ENCODE measurements at places on chromosomes 5 and 9.

DNA sequence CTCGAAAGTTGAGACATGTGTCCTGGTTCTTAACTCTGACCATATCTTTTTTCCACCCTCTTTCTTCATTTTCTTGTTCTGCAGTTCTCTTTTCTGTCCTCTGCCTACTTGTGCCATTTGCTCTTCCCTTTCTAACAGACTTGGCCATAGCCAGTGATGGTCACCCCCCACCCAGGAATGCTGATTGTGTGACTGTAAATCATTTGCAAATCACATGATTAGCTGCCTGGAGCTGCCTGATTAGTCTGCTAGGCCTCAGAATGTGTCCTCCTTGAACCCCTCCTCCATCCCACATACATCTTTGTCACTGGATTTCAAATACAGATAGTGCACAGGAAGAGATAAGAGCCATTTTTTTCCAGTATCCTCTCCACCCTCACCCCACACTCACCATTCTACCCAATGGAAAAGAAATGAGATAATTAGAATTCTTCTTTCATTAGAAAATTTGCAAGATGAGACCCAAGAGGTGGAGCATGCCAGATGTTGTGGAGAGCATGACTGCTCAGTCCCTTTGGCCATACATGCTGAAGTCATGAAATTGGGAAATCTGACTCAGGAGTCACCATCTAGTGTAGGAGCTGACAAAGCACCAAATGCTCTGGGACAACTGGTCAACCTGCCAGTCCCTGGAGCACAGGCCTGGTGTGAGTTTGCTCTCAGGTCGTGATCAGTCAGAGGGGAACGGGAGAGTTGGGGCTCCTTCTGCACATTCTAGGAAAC lies 538.2 kb downstream of the CCDC171 start:
- DNase-seq: peak; percentile 28

DNA sequence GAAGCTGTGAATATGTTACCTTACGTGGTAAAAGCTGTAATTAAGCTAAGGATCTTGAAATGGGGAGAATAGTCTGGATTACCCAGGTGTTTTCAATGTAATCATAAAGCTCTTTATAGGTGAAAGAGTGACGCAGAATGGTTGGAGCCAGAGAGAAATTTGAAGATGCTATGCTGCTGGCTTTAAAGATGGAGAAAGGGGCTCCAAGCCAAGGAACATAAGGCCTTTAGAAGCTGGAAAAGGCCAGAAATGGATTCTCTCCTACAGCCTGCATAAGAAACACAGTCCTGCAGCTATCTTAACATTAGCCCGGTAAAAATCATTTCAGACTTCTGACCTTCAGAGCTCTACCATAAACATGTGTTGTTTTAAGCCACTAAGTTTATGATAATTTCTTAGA lies 243.3 kb upstream of the VLDLR start:
- no peak for DNase-seq

DNA sequence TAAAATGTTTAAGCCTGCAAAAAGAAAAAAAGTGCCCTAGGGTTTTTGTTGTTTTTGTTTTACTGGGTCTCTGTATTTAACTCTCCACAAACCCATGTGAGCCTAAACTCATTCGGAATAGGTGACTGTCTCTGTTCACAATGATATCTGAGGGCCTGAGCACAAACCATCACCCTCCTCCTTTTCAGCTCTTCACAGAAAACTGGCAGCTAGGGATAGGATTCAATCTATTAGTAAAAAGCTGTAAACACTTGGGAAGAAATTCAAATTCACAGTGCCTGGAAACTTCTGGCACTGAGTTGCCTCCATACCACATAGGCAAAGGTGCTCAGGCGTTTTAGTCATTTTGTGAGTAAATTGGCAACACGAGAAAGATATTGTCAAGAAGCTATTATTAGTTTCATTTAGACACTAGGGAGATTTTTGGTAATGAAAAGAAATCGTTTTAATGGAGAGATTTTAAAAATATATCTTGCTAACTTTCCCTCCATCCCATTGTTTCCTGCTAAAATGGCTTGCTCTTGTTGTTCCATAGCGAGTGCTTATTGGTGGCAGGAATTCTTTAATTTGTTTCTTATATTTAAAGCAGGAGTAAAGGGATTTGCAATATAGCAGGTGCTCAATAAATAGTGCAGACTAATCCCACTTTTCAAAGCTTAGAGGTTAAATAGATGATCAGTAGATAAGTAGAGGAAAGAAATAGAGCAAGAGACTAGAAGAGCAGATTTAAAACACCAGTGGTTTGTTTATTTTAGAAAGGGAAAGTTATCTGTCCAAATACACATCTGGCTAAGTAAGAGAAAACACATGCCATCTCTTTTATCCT lies 9.7 kb downstream of the FOXD1 start:
- no peak for DNase-seq

- no peak for DNase-seq
Observed at GRCh38 chr9:125749951-125750626, 2.9 kb downstream of the PBX3 start.

GRCh38 chr5:35954175-35954574 lies 15.8 kb upstream of the CAPSL start:
- DNase-seq: no peak

DNA sequence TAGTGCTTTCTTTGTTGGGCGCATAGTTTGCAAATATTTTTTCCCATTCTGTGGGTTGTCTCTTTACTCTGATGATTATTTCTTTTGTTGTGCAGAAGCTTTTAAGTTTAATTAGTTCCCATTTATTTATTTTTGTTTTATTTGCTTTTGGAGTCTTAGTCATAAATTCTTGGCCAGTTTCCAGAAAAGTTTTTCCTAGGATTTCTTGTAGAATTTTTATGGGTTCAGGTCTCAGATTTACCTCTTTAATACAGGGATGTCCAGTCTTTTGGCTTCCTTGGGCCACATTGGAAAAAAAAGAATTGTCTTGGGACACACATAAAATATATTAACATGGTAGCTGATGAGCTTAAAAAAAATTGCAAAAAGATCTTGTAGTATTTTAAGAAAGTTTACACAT lies 122.0 kb downstream of the WDR70 start:
- no peak for DNase-seq

DNA sequence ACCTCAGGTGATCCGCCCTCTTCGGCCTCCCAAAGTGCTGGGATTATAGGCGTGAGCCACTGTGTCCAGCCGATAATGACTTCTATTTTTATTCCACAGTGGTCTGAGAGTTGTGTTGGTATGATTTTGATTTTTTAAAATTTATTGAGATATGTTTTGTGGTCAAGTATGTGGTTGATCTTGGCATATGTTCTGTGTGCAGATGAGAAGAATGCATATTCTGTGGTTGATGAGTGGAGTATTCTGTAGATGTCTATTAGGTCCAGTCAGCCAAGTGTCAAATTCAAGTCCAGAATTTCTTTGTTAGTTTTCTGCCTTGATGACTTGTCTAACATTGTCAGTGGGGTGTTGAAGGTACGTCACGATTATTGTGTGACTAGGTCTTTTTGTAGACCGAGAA lies 338.2 kb upstream of the TARS1 start:
- no peak for DNase-seq

DNA sequence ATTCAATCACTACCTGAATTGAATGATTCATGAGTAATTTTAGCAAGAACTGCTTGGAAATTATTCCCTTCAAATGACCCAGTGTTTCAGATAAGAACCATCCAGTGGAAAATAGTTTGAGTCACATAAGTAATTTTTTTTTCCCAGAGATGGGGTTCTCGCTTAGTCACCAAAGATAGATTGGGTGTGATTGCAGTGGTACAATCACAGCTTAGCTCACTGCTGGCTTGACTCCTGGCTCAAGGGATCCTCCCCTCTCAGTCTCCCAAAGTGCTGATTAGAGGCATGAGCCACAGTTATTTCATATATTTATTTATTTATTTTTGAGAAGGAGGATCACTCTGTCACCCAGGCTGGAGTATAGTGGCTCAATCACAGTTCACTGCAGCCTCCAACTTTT lies 574.5 kb upstream of the ARRDC3 start:
- DNase-seq: no peak

GRCh38 chr5:138736293-138736692 lies 16.9 kb upstream of the CTNNA1 start:
- no peak for DNase-seq

- DNase-seq: peak; percentile 4
Observed at GRCh38 chr5:83538786-83539462, 67.4 kb downstream of the VCAN start.

GRCh38 chr9:137430723-137431415 lies 7.7 kb downstream of the NOXA1 start:
- no peak for DNase-seq

- no peak for DNase-seq
Observed at GRCh38 chr9:125992557-125992956, 245.4 kb downstream of the PBX3 start.

DNA sequence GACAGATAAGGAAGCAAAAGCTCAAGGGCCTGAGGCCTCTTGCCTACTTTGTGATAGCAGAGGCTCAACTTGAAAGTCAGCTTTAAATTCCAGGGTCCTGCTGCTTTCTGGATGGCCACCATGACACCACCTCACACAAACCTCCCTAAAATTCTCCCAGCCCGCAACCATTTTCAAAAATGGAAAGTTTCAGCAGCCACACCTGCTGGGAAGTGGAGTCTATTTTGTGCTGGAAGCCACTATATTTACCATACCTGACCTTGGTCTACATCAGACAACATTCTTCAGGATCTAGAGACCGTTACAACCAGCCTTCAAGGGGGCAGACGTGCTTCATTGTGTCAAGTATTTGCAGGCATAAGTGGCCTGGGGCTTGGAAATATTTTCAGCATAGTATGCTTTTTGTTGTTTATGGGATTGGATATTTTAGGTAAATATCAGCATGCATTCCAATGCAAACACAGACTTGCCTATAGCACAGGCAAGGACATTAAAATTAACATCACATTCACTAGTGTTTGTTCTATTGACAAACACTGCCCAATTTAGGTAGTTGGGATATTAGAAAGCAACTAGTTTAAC lies 50.9 kb downstream of the BOD1 start:
- no peak for DNase-seq

DNA sequence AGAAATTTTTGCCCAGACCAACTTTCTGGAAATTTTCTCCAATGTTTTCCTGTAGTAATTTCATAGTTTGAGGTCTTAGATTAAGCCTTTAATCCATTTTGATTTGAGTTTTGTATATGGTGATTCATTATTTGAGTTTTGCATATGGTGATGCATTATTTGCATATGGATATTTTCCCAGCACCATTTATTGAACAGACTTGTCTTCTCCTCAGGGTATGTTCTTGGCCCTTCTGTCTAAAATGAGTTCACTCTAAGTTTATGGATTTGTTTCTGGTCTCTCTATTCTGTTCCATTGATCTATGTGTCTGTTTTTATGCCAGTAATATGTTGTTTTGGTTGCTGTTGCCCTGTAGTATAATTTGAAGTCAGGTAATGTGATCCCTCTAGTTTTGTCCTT lies 139.3 kb downstream of the SLC25A46 start:
- no peak for DNase-seq

DNA sequence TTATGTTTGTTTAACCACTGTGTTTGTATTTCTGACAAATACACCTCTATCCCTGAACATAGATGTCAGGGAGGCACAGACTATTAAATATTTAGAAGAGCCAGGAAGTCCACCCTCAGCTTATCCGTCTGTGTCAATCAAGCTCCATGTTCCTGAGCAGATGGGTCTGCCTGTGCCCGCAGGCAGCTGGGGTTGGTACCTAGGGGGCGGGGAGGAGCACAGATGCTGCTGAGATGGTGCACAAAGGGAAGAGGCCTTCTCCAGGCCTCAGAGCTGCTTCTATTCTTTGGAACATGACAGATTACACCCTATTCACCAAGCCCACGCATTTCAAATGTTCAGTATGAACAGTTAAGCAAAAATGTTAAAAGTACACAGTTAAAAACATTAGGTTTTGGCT lies 142.1 kb downstream of the EPB41L4A start:
- no peak for DNase-seq

DNA sequence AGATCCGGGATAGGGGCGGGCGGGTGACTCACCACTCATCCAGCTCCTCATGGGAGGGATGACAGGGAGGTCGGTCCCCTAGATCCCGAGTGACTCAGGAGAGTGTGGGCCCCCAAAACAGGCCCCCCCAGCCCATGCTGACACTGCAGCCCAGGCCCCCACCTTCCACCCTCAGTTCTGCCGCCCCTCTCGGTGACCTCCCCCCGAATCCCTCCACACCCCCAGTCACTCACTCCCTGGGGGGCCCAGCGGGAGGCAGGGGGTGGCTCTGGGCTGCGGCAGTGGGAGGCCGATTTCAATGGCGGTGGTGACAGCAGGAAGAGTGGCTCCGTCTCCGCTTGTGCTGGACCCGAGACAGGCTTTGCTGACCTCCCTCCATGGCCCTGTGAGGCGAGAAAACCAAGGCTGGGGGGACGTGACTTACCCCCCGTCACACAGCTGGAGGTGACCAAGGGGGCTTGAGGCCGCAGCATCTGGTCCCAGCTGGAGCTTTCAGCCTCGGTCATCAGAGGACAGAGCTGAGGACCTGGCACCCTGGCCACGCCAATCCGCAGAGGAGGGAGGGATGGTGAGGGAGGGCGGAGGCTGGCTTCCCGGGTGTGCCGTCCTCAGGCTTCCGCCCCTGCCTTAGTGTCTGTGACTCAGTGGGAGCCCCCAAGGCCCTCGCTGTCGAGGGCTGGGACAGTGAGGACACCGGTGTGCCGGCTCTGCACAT lies 9.0 kb downstream of the GPSM1 start:
- no peak for DNase-seq

DNA sequence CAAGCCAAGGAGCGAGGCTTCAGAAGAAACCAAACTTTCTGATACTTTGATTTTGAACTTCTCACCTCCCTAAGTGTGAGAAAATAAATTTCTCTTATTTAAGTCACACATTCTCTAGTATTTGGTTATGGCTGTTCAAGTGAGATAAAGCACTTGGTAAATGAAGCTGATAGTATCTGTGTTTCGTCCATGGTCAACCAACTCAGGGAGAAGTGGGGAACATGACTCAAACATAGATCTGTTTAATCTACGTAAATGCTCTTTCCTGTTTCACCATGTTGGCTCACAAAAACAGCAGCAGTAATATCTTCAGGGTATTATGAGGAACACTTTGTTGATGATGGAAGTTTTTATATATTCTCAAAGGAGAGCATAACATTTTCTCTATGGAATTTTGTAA lies 2167.2 kb upstream of the C9orf72 start:
- DNase-seq: peak; percentile 61

- DNase-seq: peak; percentile 68
Observed at GRCh38 chr5:172943283-172943841, 15.9 kb upstream of the RPL26L1 start.

GRCh38 chr9:136002881-136003280 lies 41.7 kb upstream of the UBAC1 start:
- no peak for DNase-seq

GRCh38 chr5:43416803-43417394 lies 4.7 kb upstream of the CCL28 start:
- DNase-seq: no peak

DNA sequence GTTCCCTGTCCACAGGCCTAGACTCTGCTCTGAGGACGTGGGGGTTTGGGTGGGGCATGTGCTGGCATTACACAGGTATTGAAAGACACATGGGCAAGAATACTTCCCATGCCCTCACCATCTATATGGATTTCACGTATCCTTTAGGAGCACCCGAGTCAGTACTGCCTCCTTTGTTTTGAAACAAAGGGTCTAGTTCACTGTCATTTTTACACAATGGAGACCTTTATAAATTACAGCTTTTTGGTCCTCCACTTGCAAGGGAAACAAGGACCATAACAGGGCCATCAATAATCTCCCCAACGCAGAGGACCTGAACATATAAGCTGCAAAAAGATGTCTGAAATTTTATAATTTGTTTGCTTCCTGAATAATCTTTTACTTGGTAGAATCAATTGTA lies 24.9 kb upstream of the CRHBP start:
- no peak for DNase-seq

GRCh38 chr5:57684299-57684702 lies 201.7 kb upstream of the ACTBL2 start:
- DNase-seq: peak; percentile 27

GRCh38 chr9:133602277-133602676 lies 6.9 kb downstream of the FAM163B start:
- DNase-seq: no peak

Measured in hematopoietic multipotent progenitor cell treated with erythropoietin and hydrocortisone succinate and interleukin-3 and kit ligand, for 4 days (in vitro differentiated cells).